Activated T-cell treated with anti-CD3 and anti-CD28 coated beads, Interleukin-2, amount 50 U/mL, for 48 hours (primary cell): ENCODE measurements at places on chromosomes 3 and 15.
A peak's percentile ranks its signal among the peaks of the same experiment; 100 is the strongest.

GRCh38 chr3:99674086-99674789, 35.8 kb downstream of the COL8A1 start:
- DNase-seq = no peak

DNA sequence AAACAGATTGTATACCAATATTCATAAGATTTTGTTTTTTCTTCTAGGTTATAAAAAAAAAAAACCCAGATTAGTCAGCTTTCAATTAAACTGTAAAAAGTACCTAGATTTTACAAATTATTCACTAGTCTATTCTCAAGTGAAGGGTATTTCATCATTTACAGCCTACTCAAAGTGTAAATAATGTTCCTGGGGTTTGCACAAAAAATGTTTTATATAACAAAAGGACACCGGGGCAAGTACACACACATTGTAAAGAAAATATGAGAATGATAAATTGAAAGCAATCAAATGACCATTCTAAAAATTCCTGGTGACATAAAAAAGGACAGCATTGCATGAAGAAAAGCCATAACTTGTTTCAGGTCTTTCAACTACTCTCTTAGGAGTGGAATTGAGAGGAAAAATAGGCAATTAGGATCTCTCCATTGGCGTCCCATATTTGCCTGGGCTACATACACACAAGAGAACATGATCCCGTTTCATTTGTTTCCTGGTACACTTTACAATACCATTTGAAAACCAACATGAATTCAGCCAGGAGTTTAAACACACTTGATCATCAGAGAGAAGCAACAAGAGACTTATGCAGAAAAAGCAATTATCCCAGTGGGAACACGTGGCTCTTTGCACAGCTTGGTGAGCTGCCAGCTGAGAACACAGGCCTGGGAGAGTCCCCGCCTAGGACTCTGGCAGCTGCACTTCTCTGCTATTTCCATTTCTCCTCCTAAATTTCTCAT, 1039.2 kb downstream of the ROBO1 start:
- DNase-seq = no peak

DNA sequence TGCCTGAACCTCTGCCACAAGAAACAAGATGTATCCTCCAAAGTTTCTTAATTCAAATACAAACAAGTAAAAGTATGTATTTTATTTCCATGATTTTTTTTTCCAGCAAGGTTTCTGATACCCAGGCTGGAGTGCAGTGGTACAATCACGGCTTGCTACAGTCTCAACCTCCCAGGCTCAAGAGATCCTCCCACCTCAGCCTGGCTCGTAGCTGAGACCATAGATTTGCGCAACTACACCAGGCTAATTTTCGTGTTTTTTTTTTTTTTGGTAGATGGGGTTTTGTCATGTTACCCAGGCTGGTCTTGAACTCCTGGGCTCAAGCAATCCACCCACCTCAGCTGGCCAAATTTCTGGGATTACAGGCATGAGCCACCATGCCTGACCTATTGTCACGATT, 12.2 kb upstream of the VEPH1 start:
- DNase-seq = no peak

- no peak for DNase-seq
Observed at GRCh38 chr15:44308889-44309288, 20.4 kb downstream of the GOLM2 start.

- DNase-seq = no peak
Observed at GRCh38 chr3:193701953-193702635, 109.1 kb downstream of the OPA1 start.

DNA sequence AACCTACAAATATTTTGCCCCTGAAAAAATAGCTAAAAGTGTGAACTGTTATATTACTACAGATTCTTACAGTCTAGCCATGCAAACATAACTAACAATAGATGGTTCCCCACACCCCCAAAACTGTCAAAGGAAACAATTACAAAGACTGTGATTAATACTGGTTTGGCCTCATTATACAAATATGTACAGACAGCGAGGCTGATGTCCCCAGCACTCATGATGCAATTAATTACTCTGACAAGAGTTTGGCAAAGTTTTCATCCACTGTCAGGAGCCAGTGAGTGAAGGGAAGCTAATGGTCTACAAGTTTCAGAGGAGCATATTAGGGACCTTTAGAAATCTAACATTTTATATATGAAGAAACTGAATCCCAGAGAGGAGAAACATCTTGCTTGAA, 61.0 kb downstream of the HMG20A start:
- DNase-seq = no peak

GRCh38 chr3:65672871-65673815, 365.6 kb downstream of the MAGI1 start:
- DNase-seq = peak; percentile 29

DNA sequence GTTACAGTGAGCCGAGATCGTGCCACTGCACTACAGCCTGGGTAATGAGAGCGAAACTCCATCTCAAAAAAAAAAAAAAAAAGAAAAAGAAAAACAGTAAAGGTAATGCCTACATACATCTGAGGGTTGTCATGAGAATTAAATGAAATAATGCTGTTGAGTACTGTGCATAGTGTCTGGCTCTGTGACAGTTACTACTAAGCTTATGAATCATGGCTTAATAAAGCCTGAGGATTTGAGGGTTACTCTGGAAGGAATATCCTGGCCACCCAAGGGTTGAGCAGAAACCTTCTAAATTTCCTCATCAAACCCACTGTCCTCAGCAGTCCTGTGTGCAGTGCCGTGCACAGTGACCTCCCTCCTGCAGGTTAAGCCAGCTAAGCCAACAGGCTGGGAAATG, 26.8 kb upstream of the ELP6 start:
- DNase-seq = no peak

- DNase-seq = no peak
Observed at GRCh38 chr3:123653221-123653682, 68.4 kb upstream of the HACD2 start.

DNA sequence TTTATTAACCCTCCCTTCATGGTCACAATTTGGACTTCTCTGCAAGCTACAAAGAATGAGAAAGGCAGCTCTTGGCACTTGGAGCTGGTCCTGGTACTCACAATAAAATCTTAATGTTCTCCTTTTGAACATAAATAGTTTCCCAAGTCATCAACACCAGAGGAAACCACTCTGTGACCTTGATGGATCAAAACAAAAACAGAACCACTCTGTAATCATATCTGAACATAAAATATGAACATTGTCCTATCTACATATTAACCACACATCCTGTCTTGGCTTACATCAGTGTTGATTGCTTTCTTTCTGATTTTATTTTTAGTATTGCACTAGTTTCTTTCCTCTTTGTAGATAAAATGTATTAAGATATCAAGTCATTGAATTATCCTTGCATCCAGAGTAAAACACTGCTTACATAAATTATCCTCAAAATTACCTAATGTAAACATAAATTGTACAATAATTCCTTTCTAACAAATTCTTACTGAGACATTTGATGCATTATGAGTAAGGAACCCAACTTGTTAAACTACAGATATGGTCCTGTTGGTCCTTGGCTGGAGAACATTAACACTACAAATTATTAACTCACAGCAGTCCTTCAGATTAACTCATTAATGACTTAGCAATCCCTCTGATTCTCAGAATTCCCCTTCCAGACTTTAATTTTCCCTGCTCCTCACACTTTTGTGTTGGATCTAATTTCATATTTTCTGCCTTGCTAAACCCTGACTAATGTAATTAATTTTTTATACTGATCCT, 860.5 kb downstream of the DIPK2A start:
- no peak for DNase-seq

GRCh38 chr3:69560818-69561217, 174.9 kb upstream of the FRMD4B start:
- no peak for DNase-seq

DNA sequence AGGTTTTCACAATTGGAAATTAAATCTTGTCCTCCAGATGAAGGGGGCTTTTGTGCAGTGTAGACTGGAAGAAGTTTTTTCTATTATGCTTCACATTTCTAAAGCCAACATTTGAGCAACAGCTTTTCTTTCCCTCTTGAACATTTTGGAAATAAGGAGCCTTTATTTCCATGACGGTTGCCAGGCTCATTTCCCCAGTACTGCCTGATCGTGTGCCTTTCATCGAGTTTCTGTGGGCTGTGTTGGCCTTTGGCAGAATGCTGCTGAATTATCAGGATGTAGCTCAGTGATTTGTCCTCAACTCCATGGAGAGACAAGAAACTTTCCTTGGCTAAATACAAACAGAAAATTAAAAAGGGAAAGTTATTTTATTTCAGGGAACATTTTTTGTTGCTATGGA, 314.8 kb upstream of the LRRC3B start:
- no peak for DNase-seq

GRCh38 chr15:31437686-31438085, 111.1 kb downstream of the KLF13 start:
- DNase-seq = peak; percentile 79

GRCh38 chr3:28672406-28672805, 323.8 kb upstream of the AZI2 start:
- no peak for DNase-seq

DNA sequence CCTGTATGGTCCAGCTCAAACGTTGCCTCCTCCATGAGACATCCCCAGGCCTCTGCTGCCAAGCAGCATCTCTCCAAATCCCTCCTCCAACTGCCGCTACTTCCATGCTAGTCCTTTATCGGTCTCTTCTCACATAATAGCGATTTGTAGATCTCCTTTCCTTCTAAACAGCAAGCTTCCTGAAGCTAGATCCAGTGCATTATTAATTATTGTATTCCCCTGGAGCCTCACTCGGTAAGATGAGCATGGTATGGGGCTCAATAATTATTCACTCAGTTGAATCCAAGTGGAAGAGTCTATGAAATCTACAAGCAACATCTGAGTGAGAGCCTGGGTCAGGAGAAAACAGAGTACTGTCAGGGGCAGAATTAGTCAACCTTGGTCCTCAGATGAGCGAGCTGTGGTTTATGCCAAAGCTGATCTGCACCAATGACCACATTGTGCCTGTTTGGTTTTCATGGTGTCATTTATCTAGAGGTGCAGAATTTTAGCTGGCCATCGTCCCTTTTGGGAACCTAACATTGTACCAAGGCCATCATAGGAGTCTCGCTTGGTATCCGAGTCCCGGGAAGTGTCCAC, 93.8 kb upstream of the UBE2E1 start:
- no peak for DNase-seq

GRCh38 chr3:124318014-124318413, 326.1 kb upstream of the ROPN1 start:
- DNase-seq = no peak

GRCh38 chr3:100759950-100760349, 50.7 kb downstream of the TFG start:
- DNase-seq = no peak

GRCh38 chr3:20055020-20055775, 15.0 kb downstream of the KAT2B start:
- DNase-seq = peak; percentile 50

DNA sequence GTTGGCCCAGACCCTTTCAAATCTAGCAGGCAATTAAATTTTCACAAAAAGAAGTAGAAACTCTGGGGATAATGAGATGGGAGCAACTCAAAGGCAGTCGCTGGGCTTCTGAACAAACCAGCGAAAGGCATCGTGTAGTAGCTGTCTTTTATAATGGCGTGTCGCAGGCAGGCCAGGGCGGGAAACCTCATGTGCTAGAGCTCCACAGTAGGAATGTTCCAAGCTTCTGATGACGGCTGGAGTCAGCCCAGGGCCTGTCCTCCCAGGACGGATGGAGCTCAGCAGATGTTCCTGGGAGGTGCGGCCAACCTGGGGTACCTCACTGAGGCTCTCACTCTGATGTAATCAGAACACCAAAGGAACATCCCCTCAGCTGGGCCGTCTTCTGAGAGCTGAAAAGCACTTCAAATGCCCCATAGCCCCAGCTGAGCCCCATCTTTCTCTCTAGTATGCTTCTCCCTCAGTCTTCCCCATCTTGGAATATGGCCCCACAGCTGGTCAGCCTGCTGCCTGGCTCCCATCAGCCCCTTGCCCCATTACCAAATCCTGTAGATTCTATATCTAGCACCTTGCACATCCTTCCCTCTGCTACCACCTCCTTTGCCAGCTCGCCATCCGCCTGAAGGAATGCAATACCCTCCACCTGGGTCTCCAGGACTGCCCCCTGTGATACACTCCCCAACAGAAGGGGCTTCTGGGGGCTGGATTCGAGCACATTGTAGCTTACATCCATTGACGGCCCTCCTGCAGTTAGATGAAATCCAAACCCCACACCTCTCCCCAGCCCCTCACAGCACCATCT, 54.9 kb upstream of the ATP2B2 start:
- no peak for DNase-seq

GRCh38 chr3:108209579-108209978, 12.6 kb downstream of the IFT57 start:
- no peak for DNase-seq

GRCh38 chr15:31278544-31279220, 48.0 kb upstream of the KLF13 start:
- no peak for DNase-seq

DNA sequence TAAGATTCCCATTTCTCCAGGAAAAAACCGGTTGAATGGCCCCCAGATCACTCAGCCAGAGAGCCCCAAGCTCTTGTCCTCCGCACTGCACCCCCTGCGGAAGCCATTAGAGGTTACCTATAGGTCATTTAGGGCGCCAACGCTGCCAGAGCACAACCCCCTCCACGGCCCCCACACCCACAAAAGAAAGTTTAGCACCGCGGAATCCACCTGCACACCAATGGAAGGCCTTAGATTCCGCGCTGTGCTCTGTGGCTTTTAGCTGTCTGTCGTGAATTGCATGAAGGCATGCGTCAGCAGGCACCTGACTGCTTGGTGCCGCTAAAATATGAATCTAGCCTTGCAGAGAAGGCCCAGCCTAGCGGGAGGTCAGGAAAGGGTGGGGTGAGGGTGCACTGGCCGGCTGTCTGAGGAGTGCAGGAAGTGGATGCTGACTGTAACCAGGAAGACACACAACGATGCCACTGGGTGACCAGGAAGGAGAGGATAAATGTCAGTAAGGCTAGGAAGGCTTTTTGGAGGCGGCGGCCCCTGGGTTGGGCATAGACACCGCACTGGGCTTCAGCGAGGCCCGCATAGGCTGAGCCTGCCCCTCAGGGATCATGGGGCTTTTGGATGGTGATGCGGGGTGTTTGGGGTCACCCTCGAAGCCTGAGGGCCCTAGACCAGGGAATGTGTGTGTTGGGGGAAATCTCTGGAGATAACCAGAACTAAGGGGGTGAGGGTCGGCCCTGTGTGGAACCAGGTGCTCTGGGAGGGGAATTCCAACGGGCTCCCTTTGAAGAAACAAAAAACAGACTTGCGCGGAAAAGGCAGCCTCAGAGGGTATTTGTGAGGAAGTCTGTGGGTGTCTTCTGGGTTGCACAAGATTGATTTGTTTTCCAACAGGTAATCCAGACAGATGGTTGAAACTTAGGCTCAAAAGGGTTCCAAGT, 976 bp upstream of the NUP210 start:
- peak; percentile 81 for DNase-seq

DNA sequence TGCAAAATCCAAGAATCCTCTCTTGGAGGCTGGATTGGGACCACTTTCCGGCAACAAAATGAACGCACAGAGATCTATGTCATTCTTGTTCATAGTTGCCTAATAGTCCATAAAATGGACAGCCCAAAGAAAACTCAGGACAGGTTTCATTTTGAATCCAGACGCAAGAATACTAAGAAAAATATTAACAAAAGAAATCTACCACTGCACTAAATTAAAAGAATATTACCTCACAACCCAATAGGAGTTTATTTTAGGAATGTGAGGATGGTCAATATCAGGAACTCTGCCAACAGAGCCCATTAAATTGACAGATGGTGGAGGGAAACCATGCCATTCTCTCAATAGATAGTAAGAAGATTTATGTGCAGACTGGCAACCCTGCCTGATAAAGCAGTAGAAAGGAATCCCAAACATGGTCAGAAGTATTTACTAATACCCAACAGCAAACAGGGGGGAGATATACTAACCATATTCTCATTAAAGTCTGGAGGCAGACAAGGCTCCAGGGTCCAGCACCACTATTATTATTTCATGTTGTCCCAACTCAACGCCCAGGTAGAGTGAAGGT, 127.6 kb downstream of the SMAD6 start:
- no peak for DNase-seq

GRCh38 chr15:98763179-98763578, 114.8 kb downstream of the IGF1R start:
- no peak for DNase-seq
